ENCODE measurements at places on chromosomes 2 and 18.

GRCh38 chr2:231373184-231373583 lies 22.3 kb upstream of the B3GNT7 start:
- no peaks in the 10 kb centered on the region for H3K36me3 ChIP-seq
- H3K4me1 ChIP-seq = peaks cover 63% of the 10 kb centered on the region
- no peak for DNase-seq
- H3K27ac ChIP-seq = no peak overlapping the region

- H3K27ac ChIP-seq = peak overlapping the region; percentile 89
- H3K4me1 ChIP-seq = peaks cover 10% of the 10 kb centered on the region
- no peak overlapping the region for H3K4me3 ChIP-seq
Measured at GRCh38 chr2:216791303-216791702, 68.6 kb downstream of the TNP1 start.

DNA sequence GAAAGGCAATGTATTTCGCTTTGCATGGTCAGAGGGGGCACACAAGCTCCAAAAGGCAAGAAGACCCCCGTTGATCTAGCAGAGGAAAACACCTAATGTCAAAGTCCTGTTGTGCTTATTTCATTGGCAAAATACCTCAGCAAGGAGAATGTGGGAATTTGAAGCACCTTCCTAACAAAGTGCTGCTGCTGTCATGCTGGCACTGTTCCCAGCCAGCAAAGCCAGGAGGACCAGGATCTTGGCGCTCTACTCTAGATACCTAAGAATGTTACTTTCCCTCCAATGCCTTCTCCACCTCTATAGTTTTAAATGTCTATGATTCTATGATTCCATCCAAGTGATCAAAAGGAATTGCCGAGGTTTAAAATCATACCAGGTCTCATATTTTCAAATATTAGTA lies 867.9 kb upstream of the POU3F3 start:
- no peaks in the 10 kb centered on the region for H3K27me3 ChIP-seq
- no peaks in the 10 kb centered on the region for H3K36me3 ChIP-seq
- no peak for DNase-seq
- no peak overlapping the region for H3K4me3 ChIP-seq

- no peak overlapping the region for H3K4me3 ChIP-seq
- H3K4me1 ChIP-seq = no peaks in the 10 kb centered on the region
- no peak for DNase-seq
Measured at GRCh38 chr2:30422444-30423040, 24.5 kb upstream of the LCLAT1 start.

DNA sequence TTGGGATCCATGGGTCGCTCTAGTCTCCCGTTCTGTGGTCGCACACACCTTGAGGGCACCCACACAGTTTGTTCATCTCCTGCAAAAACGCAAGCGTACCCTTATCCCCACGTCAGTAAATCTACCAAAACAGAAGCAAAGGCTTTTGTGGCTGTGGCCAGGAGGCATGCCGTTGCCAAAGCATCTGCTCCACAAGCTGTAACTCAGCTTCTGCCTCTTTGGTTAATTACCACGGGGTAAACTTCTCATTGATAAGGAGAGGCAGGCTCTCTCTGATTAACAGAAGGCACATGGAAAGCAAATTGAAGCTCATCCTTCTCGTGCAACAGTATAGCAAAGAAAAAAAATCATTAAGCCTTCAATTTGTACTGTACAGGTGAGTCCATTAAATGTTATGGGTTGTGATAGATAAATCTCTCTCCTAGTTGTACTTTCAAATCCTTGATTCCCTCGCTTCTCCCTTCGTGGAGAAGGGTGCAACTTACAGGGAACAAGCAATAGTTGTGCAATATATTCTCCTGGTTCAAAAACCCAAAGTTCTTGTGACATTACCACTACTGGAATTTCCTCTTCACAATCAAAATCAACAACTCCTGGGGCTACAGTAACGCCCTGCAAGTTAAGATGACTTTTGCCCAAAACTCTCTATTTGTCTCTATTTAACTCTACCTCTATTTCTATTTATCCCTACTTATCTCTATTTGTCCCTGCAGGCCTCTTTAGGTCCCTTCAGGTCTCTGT lies 10.3 kb downstream of the PECR start:
- H3K4me3 ChIP-seq = no peak overlapping the region
- H3K36me3 ChIP-seq = no peaks in the 10 kb centered on the region
- DNase-seq = no peak
- H3K27ac ChIP-seq = no peak overlapping the region
- no peaks in the 10 kb centered on the region for H3K4me1 ChIP-seq
- H3K27me3 ChIP-seq = no peaks in the 10 kb centered on the region

DNA sequence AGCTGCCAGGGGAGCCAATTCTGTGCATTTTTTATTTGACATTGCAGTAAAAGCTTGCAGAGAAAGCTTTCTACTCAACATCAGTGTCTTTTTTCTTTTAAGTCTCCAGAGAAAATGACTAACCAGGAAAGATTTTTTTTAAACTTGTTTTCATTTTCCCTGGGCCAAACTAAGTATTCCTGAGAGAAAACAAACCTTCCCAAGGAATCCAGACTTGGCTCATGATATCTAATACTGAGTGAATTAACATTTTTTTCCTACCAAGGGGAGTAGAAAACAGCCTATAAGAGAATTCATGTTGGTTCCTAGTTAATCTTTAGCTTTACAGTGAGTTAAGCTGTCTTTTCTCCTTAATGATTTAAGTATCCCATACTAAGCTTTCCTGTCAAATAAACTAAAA lies 46.7 kb downstream of the DAPL1 start:
- no peaks in the 10 kb centered on the region for H3K4me1 ChIP-seq
- no peaks in the 10 kb centered on the region for H3K27me3 ChIP-seq
- H3K4me3 ChIP-seq = no peak overlapping the region
- no peaks in the 10 kb centered on the region for H3K36me3 ChIP-seq

- H3K4me1 ChIP-seq = peaks cover 64% of the 10 kb centered on the region
- H3K27ac ChIP-seq = peak overlapping the region; percentile 99
- H3K27me3 ChIP-seq = no peaks in the 10 kb centered on the region
- H3K36me3 ChIP-seq = no peaks in the 10 kb centered on the region
- DNase-seq = peak; percentile 46
Measured at GRCh38 chr2:10282611-10283105, 20.0 kb upstream of the HPCAL1 start.

DNA sequence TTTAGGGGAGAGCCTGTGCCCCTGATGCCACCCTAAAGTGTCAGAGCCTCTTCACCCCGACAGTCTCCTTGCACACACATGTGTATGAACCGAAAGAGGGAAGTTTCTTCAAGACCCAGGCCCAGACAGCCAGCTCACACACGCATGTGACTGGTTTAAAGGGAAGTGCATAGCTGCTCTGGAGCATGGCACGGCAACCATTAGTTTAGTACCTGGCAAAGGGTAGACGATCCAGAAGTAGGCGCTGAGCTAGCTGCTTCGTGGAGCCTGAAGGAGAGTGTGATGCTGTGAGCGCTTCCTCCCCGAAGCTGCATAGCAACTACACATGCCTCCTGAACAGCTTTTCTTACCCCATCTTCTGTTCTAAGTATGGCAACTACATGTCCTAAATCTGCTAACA lies 91.7 kb downstream of the ZCCHC2 start:
- no peak overlapping the region for H3K4me3 ChIP-seq
- no peaks in the 10 kb centered on the region for H3K36me3 ChIP-seq
- peak; percentile 5 for DNase-seq
- no peak overlapping the region for H3K27ac ChIP-seq
- H3K27me3 ChIP-seq = peaks cover 18% of the 10 kb centered on the region

DNA sequence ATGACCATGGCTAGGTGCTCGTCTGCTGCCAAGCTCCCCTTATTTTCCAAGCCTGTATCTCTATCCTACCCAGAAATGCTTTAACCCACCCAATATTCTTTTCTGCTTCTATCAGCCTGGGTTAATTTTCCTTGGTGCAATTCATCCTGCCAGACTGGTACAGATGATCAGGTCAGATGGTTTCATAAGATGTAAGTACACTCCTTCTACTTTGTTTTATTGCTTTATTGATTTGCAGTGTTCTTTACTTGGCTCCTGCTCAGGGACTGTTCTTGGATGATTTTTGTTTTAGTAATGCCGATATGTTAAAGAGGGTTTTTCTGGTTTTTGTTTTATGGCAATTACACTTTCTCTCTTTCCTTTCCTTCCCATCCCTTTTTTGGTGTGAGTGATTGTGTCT lies 2.4 kb upstream of the SGO2 start:
- no peaks in the 10 kb centered on the region for H3K36me3 ChIP-seq
- H3K27ac ChIP-seq = no peak overlapping the region
- DNase-seq = no peak
- H3K4me1 ChIP-seq = peaks cover 19% of the 10 kb centered on the region

GRCh38 chr18:35490894-35491699 lies 6.7 kb downstream of the INO80C start:
- no peak for DNase-seq
- H3K4me1 ChIP-seq = peaks cover 20% of the 10 kb centered on the region
- no peak overlapping the region for H3K4me3 ChIP-seq
- H3K27me3 ChIP-seq = no peaks in the 10 kb centered on the region

All from PC-9 (cell line).